ENCODE measurements at places on chromosomes 7 and 10.

GRCh38 chr10:116331815-116332214 lies 7.6 kb downstream of the CCDC172 start:
- no peak for DNase-seq

DNA sequence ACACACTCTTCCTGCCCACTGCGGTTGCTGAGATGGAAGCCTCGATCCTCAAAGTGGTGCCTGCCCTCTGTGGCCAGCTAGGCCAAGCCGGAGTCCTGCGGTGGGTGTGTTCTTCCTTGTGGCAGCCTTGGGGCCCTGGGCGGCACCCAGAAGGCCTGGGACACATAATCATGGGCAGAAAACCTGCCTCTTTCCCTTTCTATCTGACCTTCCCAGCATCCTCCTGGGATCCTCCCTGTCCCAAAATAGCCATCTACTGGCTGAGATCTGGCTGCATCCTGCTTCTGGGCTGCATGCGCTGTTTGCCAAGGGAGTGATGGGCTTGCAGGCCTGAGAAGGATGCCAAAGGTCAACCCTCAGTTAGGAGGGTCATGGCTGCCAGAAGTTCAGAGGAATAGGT lies 23.9 kb downstream of the COL13A1 start:
- DNase-seq = no peak

DNA sequence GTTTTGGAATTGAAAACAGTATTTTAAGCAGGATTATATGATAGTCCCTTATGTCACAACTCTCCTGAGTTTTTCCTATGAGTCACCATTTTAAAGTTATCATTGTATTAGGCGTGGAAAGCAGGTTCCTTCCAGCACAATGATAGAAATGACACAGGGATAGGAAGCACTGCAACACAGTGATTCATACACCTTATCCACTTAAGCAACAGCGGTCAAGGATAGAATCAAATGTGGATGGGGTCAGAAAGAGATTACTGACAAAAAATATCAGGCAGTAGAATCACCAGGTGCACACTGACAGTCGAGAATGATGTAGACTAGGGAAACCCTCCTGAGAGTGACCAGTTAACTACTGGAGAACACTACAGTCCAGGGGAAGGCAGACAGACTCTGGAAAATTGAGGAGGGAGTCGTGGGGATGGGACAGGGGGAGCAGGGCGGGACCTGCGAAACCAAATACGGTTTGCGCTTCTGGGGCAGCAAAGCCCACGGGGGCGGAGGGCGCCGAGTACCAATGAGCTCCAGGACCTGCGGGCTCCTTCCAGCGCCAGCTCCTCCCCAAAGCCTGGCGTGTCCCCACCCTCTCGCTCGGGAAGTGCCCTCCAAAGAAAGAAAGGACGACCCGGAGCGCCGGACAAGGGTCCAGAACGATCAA lies 479 bp downstream of the PNPLA8 start:
- DNase-seq = no peak

DNA sequence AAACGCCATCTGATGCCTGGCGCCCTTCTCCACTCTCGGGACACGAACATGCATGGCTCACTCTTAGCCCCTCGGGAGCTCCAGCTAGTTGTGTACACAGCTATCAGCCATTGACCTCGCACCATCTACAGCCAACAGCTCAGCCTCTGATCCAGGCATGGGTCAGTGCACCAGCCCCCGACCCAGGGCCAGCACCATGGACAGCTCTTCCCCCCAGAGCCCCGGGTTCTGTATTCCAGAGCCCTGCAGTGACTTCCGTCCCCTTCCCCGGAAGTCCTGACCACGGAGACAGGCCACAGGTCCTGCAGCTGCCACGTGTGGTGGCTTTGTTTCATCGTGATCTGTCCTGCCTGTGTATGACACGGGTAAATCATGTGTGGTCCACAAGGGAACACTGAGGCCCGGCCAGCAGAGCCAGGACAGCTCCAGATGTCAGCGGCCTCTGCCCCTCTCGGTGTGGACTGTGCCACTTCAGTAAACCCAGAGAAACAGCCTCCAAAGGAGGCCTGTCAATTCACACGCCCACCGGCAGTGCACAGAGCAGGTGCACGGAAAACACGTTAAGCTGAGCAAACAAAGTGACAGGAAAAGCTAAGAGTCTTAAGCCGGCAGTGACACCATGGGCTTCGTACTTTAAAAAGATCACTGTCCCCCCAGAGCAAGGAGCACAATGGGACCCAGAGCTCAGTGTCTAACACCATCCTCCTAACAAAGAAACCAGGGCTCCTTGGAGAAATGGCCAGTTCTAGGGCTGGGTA lies 13.0 kb downstream of the STK32C start:
- no peak for DNase-seq

GRCh38 chr10:72828294-72828693 lies 65.2 kb upstream of the OIT3 start:
- DNase-seq = no peak

DNA sequence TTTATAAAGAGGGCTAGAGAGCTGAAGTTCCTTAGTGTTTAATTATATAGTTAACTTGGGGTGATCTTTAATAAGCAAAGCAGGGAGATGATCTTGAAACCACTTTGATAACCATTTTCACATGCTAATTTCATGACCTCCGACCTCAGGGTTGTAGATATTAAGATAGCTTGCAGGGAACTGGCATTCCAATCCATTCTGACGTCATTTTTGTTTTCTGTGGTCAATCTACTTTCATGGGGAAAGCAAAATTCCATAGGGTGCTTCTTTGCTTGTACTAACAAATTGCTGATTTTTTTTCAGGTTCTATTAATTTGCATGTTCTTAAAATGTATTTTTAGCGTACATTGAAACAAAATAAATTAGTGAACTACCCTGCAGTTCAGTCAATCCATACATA lies 139.3 kb downstream of the CDCA7L start:
- DNase-seq = no peak

DNA sequence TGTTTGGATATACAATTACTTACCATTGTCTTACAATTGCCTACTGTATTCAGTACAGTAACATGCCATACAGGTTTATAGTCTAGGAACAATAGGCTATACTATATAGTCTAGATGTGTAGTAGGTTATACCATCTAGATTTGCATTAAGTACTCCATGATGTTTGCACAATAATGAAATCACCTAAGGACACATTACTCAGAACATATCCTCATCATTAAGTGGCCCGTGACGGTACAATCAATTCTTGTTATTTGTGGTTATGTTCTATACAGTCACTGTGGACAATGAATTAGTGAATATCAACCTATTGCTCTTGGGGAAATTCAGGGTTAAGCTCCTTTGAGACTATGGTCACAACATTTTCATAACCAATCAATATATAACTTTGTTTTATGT lies 75.6 kb downstream of the MICU1 start:
- no peak for DNase-seq

DNA sequence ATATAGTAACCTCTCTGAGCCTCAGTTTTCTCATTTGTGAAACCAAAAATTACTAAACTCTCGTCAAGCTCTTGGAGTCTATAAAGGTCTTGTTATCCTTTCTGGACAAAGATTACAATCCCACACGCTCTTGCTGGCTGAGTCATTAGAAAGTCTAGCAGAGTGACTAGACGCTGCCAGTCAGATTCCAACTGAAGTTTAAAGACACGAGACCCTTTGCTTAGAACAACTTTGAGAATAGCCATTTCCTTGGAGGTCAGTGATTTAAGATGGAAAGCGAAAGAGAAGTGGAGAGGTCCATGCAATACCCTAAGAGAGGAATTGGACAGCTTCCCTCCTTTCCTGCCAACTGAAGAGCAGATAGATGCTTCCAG lies 119.5 kb downstream of the APBB1IP start:
- DNase-seq = no peak

- DNase-seq = no peak
Measured at GRCh38 chr7:116686033-116686432, 14.0 kb downstream of the MET start.

DNA sequence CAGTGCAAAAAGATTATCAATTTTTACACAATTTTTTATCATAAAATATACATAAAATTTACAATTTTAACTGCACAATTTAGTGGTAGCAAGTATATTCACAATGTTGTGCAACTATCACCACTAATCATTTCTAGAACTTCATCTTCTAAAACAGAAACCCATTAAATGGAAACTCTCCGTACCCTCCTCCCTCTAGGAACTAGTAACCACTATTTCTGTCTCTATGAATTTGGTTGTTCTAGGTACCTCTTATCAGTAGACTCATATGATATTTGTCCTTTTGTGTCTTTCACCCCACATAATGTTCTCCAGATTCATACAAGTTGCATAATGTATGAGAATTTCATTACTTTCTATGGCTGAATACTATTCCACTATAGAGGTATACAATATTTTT lies 73.5 kb downstream of the HERC4 start:
- DNase-seq = no peak

DNA sequence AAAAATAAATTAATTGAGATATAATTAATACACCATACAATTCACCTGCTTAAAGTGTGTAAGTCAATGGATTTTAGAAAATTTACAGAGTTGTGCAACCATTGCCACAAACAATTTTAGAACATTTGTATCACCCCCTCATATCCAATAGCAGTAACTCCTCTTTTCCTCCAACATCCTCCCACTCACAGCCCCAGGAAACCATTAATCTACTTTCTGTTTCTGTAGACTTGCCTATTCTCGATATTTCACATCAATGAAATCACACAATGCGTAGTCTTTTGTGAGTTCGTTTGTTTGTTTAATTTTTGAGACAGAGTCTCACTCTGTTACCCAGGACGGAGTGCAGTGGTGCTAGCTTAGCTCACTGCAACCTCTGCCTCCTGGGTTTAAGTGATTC lies 13.7 kb upstream of the HERC4 start:
- DNase-seq = no peak

DNA sequence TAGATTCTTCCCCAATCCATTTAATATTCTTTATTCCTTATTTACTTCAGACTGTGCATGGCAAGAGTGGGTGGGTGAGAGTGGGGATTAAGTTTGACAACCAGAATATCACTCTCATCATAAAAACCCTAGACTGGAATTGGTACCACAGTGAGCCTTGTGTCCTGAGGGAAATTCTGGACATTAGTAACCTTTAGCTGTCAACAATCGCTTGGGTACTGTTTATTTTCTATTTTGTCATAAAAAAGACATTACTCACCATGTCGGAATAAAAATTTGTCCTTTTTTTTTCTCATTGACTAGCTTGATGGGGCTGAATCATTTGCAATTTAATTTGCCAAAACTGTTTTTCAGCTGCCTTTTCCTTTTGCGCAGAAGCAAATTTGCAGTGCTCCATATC lies 176.1 kb upstream of the SEMA3C start:
- DNase-seq = no peak

GRCh38 chr10:110387983-110388686 lies 83.4 kb upstream of the SMNDC1 start:
- peak; percentile 61 for DNase-seq

- no peak for DNase-seq
Measured at GRCh38 chr10:13483951-13484350, 44.9 kb downstream of the BEND7 start.

DNA sequence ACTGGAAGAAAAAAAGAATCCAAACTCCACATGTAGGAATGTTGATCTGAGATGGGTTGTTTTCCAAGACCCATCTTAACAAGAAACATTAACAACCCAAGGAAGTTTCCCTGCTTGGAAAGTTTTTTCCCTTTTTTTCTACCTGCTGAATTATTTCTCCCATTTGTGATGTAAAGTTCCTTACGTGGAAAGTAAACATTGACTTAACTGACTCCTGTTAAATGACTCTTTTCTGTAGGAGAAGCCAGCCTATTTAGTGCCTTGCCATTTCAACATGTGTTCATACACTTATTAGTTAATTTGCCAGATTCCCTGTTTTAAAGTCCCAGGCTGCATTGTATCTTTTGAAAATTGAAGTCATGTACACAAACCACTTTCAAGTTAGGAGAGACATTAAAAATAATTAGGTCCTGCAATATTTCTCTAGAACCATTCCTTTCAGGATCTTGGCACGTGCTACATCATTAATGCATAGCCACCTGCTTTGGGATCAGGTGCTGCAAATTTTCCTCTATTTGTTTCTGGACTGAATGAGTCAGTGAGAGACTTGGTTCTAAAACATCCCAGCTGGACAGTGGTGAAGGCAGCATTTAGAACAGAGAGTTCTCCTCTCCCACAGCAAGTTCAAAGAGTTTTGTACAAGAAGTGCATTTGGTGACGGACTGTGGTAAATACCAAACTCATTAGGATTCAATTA lies 698.5 kb downstream of the SUGCT start:
- no peak for DNase-seq

DNA sequence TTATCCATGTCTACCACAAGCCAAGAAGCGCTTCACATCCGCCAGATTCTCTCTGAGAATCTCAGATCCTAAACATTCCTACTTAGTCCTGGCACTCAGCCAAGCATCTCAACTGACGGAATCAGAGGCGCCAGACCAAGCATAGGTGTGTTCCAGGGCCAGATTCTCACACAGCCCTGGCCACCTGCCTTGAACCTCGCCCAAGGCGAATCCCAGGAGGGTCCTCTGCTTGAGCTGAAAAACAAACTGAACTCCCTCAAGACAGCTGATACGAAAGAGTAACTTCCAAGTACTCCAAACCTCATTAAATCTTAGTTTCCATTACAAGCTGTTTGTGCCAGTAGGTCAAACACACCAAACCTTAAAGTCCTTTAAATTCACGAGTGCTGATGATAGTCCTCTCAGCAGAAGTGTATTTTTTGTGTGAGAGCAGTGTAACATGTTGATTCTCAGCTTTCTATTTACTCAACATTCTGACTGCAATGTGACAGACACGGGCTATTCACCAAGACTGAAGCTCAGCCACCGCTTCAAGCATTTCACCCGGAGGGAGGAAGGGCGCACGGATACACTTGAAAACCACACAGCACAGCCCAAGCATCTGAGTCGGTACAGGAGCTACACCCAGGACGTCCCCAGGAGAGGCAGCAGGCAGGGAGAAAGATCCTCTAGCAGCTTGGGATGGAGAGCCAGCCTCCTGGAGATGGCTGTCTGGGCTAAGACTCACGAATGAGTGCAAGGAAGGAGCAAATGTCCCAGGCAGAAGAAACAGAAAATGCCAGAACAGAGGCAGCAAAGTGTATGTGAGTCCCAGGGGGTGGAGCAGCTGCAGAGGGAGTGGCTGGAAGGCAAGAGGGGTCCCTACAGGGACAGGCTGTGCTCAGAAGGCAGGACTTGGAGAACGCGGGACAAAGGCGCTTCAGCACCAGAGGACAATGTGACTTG lies 6.0 kb downstream of the PARD3 start:
- DNase-seq = no peak

DNA sequence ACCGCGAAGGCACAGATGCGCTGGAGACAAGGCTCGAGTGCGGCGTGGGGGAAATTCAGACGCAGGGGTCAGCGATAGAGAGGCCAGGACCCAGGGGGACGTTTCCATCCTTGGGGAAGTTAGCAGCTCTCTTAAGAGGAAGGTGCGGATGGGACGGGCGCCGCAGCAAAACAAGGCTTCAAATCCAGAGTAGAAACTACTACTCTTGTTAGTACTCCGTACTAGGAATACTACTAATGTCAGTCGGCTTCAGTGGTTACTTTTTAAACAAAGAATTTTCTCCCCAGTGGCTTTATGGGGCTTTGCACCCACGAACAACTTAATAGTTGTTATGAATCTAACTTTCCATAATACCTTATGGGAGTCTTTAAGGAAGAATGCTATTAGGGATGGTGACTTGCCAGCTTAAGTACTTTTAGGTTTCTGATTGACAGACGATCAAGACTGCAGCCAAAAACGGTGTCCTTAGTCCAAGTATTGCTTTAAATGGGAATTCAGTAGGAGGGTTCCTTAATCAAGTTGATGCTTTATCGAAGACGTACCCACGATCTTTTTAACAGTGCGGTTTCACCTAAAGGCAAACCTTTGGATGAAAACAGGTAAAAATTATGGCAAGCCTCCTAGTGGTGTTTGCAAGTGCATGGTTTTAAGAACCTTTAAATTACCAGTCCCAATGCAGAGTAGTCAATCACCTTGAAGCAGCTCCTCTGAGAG lies 812 bp upstream of the IDE start:
- no peak for DNase-seq

Measured in activated T-cell treated with anti-CD3 and anti-CD28 coated beads, Interleukin-2, amount 50 U/mL, for 72 hours (primary cell).